RWPE1 (cell line): ENCODE measurements at places on chromosomes 11 and 22.

GRCh38 chr11:70507466-70508230, 109.3 kb downstream of the CTTN start:
- no peak for DNase-seq

DNA sequence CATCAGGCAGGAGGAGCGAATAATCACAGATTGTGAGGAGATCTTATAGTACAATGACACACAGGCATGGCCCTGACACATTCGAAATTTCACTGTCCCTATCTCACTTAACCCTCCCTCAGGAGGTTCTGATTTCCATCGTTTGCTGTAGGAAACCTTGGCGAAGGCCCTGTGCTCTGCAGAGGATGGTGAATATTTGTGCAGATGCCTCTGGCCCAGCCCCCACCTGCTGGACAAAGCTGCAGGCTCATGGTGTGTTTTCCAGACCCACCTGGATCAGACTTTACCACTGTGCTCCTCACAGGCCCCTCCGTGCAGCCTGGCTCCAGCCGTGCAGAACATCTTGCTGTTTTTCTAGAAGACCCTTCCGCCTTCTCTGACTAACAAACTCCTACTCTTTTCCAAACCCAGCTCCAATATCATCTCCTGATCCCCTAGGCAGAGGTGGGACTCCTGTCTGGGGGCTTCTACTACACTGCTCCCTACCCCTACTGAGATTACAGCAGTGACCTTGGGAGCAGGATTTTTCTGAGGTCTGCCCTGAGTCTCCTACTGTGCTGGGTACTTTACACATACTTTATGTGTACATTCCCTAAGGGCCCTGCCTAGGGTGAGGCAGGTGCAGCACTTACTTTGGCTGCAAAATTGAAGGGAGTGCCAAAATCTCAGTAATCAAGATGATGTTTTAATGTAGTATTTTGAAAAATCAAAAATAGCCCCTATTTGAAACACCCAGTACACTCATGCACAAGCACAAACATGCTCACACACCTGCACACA, 412.7 kb downstream of the SOX6 start:
- DNase-seq = no peak

DNA sequence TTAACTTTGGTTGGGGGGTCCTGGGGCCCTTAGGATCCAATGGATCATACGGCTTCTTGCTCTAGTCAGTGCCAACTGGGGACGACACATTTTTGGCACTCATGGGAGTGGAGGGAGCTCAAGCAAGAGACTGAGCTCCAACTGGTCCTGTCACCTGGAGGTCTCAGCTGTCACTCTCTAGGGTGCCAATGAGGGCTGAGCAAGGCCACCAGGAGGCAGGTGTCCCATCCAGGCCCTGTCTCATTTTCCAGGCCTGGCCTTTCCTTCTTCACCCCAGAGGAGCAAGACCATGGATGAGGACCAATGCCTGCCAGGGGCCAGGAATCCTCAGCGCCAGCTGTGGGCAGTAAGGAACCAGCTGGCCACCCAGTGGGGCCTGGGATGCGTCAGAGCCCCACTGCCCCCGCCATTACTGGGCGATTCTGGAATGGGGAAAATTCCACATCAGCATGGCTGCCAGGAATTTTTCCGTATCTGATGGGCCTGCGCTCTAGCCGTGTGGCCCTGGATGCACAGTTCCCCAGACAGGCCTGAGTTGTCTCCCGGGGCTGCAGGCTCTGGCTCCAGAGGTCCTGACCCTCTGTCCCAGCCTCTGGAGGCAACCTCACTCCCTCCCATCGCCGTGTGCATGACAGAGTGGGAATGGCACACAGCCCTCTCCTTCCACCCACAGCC, 669 bp upstream of the GAL3ST1 start:
- no peak for DNase-seq

- DNase-seq = no peak
Measured at GRCh38 chr11:94544646-94545263, 1.0 kb downstream of the FUT4 start.

DNA sequence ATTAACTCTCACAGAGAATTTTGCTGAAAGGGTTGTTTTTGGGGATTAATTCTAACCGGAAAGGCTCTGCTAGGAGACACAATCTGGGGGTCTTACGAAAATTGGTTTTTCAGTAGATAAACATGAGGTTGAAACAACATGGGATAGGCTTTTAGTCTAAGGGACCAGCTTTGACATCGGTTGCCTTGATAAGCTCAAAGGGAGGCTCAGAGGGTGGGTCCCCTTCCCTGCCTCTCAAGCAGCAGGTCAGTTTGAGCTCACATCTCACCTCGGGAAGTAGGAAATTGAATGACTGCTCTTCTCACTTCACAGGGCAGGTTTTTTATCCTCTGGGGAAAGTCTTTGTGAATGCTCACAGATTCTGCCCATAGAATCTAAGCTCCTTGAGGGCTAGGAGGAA, 70.2 kb upstream of the KIRREL3 start:
- no peak for DNase-seq
